ENCODE measurements at places on chromosomes 2 and 18.

- DNase-seq = no peak
Measured at GRCh38 chr2:83172841-83173240, 1286.2 kb downstream of the SUCLG1 start.

GRCh38 chr2:108587621-108588020, 53.4 kb downstream of the LIMS1 start:
- DNase-seq = no peak

DNA sequence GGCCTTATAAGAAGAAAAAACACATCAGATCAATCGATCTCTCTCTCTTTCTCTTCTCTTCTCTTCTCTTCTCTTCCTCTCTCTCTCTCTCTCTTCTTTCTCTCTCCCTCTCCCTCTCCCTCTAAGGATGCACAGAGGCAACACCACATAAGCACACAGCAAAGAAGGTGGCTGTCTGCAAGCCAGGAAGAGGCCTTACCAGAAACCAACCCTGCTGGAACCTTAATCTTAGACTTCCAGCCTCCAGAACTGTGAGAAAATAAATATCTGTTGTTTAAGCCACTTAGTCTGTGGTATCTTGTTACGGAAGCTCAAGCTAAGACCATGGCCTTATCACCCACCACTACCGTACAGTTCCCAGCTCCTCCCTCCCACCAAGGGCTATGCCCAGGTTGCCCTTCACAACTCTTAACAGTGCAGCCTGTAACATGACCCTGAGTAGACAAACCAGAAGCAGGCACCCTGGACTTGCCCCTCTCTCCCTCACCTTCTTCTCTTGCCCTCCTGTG, 25.2 kb upstream of the TMEM237 start:
- DNase-seq = no peak

- DNase-seq = no peak
Measured at GRCh38 chr2:36362291-36362690, 6.7 kb downstream of the CRIM1 start.

DNA sequence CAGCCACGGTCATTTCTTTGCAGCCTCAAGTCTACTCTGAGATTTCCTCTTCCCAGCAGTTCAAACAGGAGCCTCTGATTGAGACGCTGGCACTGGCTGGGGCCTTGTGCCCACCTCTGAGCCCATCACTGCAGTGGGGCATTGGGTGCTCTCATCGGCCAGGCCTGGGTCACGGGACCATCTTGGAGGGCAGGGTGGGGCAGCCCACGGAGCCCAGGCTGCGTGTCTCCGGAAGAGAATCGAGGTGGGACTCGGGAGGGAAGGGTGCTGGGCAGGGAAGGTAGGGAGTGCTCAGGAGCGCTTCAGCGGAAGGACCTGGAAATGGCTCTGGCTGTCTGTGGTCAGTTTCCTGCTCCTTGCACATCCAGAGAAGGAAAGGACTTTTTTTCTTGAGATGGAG, 82.4 kb downstream of the RTP5 start:
- DNase-seq = no peak

DNA sequence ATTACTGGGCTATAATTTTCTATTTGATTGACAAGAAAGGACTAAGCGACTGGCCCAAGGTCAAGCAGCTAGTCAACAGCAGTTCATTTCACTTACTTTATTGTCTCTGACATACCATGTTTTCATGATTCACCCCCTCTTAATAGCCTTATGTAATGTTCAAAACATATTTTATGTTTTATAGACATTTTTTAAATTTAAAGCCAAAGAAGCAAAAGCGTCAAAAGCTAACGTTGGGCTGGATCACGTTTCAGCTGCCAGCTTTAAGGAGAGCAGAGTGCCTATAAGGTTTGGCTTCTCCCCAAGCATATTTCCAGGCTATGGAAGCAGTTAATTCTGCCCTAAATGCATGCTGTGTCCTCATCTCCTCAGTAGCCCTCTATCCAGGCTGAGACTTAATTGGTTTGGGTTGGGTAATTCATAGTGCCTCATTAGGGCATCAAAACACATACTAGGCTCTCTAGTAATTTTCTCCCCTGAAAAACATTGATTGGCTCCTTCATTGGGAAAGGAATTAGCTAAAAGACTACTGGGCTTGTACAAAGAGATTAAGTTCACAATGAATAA, 94.8 kb upstream of the CREB1 start:
- DNase-seq = no peak

GRCh38 chr18:11752116-11752911, 63.2 kb downstream of the GNAL start:
- no peak for DNase-seq

DNA sequence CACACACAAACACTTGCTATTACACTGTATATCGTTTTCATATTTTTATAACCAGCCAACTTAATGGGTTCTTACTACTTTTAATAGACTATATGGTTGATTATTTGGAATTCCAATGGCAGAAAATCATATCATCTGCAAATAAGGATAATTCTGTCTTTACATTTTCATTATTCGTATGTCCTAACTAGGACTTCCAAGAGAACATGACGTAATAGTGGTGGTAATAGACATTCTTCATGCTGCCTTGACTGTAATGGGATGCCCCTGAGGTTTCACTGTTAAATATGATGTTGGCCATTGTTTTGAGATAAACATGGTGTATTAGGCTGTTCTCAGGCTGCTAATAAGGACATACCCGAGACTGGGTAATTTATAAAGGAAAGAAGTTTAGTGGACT, 45.2 kb downstream of the DYNAP start:
- DNase-seq = no peak

DNA sequence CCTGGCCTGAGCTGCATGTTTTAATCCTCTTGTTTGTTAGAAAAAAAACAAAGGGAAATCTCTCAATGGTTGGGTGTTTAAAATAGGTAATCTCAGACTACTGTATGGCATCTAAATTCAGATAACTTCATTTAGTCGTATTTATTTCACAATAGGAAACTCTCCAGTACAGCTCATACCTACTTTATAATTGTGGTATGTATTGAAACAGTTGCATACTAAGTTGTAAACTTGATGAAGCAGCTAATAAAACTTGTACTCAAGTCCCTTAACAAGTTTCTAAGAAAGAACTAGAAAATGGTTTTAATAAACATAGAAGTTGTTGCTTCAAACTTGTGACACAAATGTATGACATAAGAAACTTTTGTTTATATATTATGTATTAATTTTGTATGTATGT, 334.5 kb downstream of the PTPRM start:
- DNase-seq = no peak

DNA sequence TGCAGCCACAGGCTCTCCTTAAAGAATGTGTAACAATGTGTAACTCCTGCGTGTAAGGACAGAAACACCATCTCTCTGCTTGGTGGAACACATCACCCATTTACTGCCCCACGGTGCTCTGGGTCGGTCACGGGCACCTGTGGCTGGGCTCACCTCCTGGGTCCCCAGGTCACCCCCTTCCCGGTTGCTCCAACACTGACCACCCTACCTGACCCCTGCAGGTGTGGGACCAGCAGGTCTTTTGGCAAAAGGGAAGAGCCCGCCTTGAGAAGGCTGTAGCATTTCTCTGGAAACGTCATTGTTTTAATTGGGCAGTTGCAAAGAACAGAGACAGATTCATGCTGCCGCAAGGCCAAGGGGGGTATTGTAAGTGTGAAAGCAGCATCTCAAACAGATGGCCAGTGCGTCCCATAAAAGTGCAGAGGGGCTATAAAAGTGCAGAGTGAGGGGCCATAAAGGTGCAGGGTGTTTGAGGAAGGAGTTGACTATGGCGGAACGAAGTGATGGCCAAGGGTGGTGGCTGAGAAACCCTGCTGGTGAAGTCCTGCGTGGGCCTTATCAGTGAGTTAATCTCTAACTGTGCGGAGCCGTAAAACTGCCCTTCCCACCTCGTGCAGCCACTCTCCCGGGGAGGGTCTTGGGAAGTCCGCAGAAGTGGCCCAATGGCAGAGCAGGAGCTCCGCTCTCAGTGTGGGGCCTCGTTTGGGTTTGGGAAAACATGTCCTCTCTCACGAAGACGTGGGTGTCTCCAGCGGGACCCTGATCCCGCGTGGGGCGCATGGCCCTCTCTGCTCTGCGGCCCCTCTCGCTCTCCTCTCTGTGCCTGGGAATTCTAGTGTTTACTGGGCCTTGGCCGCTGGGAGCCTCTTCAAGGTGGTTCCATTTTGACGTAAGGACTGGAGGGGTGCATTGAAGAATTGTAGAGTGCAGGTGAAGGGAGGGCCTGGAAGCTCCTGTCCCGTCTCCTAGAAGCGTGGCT, 13.7 kb upstream of the NEU4 start:
- DNase-seq = no peak

DNA sequence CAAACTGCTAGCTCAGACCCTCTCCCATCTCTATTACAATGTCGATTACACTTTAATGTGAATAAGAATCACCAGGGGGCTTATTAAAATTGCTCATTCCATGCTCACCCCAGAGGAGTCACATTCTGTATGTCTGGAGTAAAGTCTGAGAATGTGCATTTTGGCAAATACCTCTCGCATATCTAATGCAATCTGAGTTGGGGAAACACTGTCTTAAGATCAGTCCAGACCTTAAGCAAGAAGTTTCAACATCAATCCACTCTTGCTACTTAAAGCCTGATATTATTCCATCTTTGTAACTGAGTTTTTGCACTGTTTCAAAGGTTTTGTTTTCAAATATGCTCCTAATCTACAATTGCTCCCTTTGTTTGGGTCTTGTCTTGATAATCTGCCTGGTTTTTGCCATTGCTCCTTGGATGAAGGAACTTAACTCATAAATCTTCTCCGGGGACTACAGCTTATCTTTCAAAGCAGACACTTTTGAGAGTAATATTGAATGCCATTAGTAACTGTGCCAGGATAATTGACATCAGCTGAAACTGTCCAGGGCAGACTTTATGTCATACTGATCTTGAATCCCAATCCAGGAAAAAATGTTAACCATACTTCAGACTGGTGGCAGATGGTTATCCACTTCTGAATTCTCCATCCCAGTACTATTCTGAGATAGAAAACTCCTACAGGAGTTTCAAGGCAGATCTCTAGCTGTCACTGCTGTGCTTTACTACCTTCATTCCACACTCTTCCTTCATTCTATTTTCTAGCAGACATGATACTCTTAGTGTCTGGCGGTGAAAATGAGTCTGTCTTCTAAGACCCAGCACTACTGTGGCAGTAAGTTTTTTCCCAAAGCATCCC, 200.9 kb downstream of the ERBB4 start:
- DNase-seq = no peak

GRCh38 chr2:19802086-19802841, 99.5 kb downstream of the TTC32 start:
- DNase-seq = no peak

GRCh38 chr2:213066443-213066743, 85.0 kb downstream of the IKZF2 start:
- no peak for DNase-seq

DNA sequence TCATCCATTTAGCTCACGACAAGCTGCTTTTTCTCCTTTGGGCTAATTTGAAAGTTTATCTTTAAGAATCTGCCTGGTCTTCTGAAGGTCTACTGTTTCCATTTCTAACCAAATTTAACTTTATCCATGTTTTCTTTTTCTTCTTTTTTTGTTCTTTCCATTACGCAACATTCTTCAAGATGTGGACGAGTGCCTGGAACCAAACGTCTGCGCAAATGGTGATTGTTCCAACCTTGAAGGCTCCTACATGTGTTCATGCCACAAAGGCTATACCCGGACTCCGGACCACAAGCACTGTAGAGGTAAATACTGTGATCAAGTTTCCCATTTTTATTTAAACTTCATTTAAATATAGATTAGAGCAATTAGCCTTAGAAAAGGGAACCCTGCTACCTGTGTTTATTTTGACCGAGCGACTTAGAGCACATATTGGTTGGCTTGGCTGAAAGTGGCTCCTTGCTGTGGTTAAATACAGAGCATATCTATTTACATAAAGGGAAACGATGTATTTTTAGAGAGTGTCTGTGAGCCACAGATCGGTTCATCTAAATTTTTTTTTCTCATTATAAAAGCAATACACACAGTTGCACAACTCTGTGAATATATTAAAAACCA, 183.4 kb upstream of the RASGRP3 start:
- no peak for DNase-seq

- no peak for DNase-seq
Measured at GRCh38 chr2:168790226-168790902, 12.1 kb upstream of the NOSTRIN start.

GRCh38 chr2:18495058-18495457, 65.4 kb downstream of the RDH14 start:
- no peak for DNase-seq

GRCh38 chr18:6269660-6270332, 144.9 kb downstream of the L3MBTL4 start:
- no peak for DNase-seq

DNA sequence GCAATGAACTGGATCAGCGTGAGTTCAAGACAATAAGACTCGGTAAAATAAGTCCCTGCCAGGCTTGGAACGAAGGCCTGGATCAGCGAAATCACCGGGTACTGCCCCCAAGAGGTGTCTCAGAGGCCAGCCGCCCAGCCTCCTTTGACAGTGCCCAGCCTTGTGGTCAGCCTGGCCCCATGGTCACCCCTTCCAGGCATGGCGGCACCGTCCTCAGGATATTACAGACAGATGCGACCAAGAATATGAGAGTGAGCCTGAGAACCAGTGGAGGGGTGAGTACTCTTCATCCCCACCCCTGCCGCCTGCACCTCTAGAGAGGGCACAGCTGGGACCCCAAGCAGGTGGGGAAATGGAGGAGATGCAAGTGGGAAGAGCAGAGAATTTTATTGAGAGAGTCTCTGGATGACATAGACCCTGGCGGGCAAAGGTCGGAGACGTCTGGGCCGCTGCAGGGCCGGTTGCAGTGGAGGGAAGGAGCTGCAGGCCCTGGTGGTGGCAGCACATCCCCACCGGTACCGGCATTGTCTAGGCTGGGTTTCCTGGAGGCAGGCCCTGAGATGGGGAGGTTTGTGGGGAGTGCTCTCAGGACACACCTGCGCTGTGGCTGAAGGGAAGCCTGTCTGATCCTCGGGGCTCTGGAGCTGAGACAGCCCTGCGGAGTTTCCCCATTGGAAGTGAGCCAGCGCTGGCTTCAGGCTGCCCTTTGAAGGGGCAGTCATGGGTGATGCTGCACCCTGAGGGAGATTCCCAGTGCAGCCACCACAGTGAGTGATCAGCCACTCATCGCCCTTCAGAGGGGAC, 190.0 kb downstream of the SEPTIN10 start:
- DNase-seq = no peak

Data from stimulated activated CD8-positive, alpha-beta memory T cell treated with anti-CD3 and anti-CD28 coated beads, Interleukin-7, amount 100 ng/mL, for 4 hours (primary cell).